ENCODE measurements at places on chromosomes 4 and X.

- no peak for DNase-seq
Measured at GRCh38 chr4:145285928-145286327, 105.5 kb upstream of the OTUD4 start.

GRCh38 chr4:949656-950055 is 17.4 kb downstream of the TMEM175 start:
- DNase-seq = no peak

- DNase-seq = no peak
Measured at GRCh38 chrX:56572975-56573374, 9.5 kb downstream of the UBQLN2 start.

GRCh38 chr4:1375051-1375721 is 28.2 kb downstream of the UVSSA start:
- no peak for DNase-seq

DNA sequence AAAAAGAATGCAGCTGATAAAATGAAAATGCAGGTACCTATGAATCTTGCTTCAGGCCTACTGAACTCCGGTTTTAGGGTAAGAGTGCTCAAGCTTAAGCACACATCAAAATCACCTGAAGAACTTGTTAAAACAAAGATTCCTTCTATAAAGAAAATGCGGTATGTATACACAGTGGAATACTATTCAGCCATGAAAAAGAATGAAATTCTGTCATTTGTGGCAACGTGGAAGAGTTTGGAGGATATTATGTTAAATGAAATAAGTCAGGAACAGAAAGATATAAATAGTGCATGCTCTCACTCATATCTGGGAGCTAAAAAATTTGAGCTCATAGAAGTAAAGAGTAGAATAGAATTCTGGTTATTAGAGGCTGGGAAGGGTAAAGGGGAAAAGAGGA is 14.0 kb upstream of the CHM start:
- DNase-seq = no peak

GRCh38 chrX:53882331-53882730 is 161.9 kb downstream of the PHF8 start:
- no peak for DNase-seq

GRCh38 chrX:113954297-113954696 is 629.6 kb upstream of the HTR2C start:
- no peak for DNase-seq

DNA sequence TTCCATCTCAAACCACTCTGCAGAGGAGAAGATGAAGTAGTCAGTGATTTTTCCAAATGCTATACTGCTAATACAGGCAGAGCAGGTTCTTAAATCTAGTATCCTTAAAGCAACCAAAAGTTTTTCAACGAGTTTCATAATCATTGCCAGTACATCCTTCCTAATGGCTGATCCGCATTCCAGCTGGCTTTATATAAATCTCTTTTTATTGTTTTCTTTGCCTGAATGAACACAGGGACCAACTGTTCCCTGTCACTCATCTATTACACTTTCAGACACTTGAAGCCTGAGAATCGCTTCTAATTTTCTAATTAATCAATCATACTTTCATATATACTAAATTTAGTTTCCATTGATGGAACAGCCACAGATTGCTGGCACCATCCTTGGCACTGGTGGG is 508.6 kb downstream of the RAB28 start:
- no peak for DNase-seq

GRCh38 chrX:111270339-111270738 is at the start of gene CAPN6:
TSS of gene CAPN6 (minus strand) at chrX:111270483. CDS start at chrX:111263936, 6,547 bp downstream.
- no peak for DNase-seq

DNA sequence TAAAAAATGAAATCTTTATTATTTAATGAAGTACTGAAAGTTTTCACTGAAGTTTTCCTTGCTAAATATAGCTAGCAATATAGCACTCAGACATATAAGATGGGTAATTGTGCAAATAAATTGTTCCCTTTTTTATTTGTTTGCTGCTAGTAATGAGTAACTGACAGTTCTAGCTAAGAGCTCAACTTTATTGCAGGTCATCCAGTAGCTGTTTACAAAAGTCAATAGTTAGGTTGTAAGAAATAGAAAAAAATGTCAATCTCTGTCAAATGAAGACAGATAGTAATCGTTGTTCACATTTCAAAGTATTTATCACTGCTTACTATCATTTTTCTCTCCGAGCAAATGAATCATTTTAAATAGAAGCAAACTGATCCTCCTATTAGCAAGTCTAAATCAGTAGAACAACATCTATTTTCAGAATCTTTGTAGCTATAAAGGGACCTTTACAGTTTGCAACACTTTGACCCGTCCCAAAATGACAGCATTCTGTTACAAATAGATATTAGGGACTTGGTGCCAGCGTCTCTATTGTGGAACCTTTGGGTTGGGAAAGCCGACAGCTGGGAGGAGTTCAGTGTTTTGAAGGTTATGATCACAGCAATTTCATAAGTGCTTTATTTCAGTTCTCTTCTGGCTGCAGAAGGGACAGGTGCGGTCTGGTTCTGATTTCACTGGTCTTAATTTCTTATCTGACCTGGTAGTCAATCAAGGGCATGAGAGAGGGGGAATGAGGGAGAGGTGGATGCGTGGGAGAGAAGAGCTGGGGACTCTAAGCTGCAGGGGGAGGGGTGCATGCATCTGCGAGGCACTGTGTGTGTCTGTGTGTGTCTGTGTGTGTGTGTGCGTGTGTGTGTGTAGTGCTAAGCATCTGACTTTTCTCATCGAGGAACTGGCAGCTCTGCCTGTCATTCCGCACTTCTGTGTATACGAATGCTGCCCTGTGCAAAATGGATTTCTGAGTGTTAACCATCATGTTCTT is 227.9 kb upstream of the PITX2 start:
- no peak for DNase-seq

GRCh38 chr4:55498051-55498450 is 48.7 kb downstream of the CLOCK start:
- no peak for DNase-seq

DNA sequence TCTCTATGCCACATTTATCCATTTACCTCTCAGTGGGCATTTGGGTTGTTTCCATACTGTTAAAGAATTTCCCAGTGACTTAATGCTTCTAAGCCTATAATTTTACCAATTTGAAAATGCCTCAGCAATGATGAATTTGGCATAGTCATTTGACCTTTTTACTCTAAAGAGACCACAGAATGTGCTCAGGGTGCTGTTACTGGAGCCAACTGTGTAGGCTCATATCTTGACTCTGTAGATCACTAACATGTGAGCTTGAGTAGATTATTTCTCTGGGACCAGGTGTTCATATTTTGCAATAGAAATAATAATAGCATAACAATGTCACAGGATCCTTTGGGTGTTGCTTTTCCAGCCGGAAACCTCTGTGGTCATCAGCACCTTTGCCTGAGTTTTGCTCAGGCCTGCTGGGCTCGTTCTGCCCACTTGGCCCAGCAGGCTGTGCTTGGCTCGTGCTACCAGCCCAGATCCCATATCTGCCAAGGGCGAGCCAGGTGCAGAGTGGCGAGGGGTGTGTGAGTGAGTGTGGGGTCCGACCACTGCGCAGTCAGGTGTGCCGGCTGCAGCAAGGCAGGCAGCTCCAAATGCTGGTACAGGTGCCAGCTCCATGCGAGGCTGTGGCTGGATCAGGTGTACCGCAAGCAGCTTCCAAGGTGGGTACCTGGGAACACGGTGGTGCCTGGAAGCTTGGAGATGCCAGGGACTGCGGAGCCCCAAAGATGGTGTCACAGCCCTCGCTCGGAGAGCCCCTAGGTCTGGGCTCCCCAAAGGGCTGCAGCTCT is 70.6 kb upstream of the ANK2 start:
- DNase-seq = no peak

- no peak for DNase-seq
Measured at GRCh38 chrX:15500497-15500966, at the start of gene BMX. TSS of gene BMX (plus strand) at chrX:15500807. CDS start at chrX:15508354, 7,547 bp downstream.

DNA sequence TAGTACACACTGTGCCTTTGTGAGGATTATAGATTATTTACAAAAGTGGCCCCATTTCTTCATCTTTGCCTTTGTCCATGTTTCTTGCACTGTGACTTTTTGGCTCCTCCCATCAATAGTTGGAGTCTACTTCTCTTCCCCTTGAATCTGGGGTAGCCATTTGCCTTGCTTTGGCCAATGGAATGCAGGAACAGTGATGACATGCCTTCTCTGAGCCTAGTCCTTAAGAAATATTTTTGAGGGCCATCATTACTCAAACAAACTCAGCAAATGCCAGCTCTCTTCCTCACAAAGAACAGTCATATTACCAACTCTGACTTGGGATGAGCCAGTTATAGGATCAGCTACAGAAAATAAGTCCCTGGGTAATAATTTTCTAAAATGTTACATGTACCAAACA is 189.6 kb downstream of the FRMPD4 start:
- DNase-seq = no peak

DNA sequence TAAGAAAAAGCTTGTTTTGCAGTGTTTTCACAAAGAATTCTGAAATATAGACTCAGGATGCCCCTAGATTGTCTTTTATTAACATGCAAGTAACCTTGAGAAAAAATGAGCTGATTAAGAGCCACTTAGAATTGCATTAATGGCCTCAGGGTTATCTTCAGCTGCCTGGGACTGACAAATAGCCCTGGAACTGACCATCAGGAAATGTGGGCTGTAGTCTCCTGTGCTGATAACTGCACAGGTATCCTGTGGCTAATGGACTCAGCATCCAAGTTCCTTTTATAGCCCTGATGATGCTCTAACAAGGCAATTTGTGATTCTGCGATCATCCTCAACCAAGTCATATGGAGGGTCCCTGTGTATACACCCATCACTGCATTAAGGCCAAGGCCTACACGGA is 17.0 kb downstream of the CA5B start:
- DNase-seq = no peak

- no peak for DNase-seq
Measured at GRCh38 chrX:13750204-13750603, 15.7 kb downstream of the OFD1 start.

Measured in activated CD4-positive, CD25-positive, alpha-beta regulatory T cell (primary cell).